ENCODE measurements at places on chromosomes 7 and 10. TPM values are rescaled to one million over a fixed set of nuclear protein-coding genes. Genes with fewer than 3 reads are reported as not detected.

The CCZ1 gene
- 83.0 TPM for total RNA-seq

The NPSR1 gene
- not detected for total RNA-seq

The RPEL1 gene
- total RNA-seq, result 0.09 TPM

The EPO gene
- not detected for total RNA-seq

The C10orf105 gene
- total RNA-seq, result not detected

The ZNF727 gene
- not detected for total RNA-seq

The SLC26A3 gene
- total RNA-seq, result not detected
